ENCODE measurements at places on chromosomes 1 and 21. TPM values are rescaled to one million over a fixed set of nuclear protein-coding genes. Genes with fewer than 3 reads are reported as not detected.

DNA sequence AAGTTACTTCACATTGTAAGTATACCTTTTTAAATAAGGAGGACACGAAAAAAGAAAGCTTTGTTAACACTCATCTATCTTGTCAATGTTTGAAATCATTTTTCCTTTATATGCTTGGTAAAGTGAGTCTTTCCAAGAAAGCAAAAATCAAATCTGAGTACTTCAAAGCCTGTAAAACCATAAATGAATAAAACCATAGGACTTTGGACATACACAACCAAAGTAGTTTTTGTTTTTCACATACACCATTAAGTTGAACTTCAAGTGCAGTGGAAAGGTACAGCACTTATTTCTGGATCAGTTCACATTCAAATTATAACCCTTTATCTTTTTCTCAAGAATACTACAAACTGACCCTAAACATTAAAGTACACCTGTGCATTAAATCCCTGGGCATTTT, 10.1 kb upstream of the PSMG1 start:
- H3K27ac ChIP-seq, result no peak overlapping the region
- peaks cover 10% of the 10 kb centered on the region for H3K36me3 ChIP-seq
- DNase-seq, result no peak
- no peaks in the 10 kb centered on the region for H3K27me3 ChIP-seq

- no peaks in the 10 kb centered on the region for H3K4me1 ChIP-seq
- H3K4me3 ChIP-seq, result no peak overlapping the region
- DNase-seq, result no peak
- H3K27ac ChIP-seq, result no peak overlapping the region
- no peaks in the 10 kb centered on the region for H3K27me3 ChIP-seq
Measured at GRCh38 chr1:1793481-1794244, 15.4 kb upstream of the NADK start.

DNA sequence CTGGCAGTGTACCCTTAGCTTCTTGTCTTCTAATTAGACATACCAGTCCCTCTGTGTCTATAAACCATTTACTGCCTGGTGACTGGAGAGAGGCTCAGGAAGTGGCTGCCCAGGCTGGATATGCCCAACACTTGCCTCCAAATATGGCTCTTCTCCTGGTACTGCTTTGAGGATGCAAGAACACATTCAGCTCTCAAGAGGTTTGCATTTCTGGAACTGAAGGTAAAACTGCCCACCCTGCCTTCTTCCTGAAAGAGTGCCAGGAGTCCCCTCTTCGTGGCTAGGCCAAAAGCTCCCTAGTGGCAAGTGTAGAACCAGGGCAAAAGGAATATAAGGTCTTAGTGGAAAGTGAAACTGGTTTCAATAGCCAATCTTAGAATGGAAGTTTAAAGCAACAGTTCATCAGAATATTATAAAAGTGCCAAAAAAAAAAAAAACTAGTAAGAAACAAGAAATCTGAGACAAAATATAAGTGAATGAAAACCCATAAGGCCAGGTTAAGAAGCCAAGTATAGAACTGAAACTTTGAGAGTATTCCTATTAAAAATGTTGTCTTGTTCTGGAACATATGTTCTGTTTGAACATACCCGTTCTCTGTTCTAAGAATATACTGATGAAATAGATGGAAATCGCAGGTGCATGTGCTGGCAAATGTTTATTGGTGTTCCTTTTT, 77.2 kb upstream of the CTTNBP2NL start:
- no peak for DNase-seq
- no peak overlapping the region for H3K27ac ChIP-seq
- no peak overlapping the region for H3K4me3 ChIP-seq
- H3K27me3 ChIP-seq, result peaks cover 78% of the 10 kb centered on the region
- H3K4me1 ChIP-seq, result no peaks in the 10 kb centered on the region

DNA sequence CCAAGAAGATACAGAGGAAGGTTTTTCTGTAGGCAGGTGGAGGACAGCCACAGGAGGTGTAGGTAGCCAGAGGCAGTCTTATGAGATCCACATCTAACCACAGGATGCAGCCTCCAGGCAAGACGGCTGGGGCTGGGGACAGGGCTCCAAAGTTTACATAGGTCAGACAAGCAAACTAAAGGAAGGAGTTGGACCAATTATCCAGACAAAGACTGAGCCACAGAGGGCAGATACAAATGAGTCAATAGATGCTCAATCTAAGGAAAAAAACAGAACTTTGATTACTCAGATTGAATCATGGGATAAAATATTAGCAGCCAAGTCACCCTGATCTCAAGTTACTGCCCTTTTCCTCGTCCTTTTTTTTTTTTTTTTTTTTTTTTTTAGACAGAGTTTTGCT, 91.6 kb downstream of the RGS7 start:
- H3K4me1 ChIP-seq, result no peaks in the 10 kb centered on the region
- H3K27ac ChIP-seq, result no peak overlapping the region
- no peaks in the 10 kb centered on the region for H3K27me3 ChIP-seq

DNA sequence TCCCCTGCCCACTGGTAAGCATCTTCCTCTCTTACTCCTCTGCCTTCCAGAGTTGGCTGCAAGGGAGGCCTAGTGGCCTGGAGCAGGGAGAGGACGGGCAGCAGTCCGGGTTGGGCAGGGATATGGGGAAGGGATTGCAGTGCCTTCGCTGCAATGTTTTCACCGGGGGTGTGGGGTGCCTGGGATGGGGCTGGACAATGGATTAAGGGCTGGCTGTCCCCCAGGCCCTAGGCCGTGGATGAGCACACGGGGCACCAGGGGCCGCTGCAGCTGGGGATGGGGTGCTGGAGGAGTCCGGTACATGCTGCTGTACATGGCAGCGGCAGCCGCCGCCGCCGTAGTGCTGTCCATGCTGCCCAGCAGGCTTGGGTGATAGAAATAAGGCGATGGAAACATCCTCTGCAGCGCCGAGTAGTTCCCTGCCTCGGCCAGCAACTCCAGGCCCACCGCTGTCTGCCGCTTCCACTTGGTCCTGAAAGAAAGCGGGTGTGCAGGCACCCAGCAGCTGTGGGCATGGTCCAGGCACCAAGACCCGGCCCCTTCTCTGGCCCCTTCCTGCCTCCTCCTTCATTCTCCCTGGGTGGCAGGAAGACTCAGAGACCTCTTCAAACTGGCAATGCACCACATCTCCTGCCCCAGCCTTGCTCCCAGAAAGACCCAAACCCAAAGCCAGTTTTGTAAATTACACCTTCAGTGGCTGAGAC, 4.8 kb downstream of the BARHL2 start:
- DNase-seq, result no peak
- no peak overlapping the region for H3K27ac ChIP-seq
- no peaks in the 10 kb centered on the region for H3K4me1 ChIP-seq
- H3K4me3 ChIP-seq, result no peak overlapping the region
- no peaks in the 10 kb centered on the region for H3K36me3 ChIP-seq
- H3K27me3 ChIP-seq, result peaks cover 87% of the 10 kb centered on the region

CAPZA1 gene
- 117 TPM for total RNA-seq

DNA sequence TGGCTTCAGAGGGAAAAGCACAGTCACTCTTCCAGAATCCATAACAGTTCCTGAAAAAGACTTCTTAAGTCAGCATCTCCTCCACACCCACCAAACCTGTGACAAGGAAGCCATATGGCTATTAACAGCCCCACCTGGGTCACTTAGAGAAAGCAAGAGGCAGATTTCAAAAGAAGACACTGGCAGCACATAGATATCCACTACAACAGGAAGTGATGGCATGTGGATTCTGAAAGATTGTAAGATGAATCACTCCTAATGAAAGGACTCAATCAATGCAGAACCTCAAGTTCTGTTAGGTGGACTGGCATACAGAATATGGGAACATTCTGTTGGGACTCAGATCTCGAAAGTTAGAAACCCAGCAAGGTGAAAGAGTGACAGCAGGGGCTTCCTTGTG, 365.9 kb downstream of the TGFB2 start:
- H3K4me3 ChIP-seq, result no peak overlapping the region
- DNase-seq, result no peak
- H3K27ac ChIP-seq, result no peak overlapping the region

DNA sequence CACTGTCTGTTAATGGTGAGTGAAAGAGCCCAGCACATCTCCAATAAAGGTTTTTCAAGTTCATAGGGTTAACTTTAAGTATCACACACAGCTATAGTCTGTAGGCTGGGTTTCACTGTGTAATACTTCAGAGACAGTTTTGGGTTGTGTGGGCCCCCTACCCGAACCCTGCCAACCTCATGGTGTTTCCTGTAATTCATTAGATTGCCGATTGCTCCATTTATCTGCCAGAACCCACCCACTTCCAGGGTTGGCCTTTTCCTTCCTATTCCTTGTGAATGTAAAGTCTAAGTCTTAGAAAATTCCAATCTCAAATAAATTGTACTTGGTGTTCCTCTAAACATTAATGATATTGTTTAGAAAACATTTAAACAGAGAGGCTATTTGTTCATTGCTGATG, 43.6 kb downstream of the CTTNBP2NL start:
- H3K27me3 ChIP-seq, result no peaks in the 10 kb centered on the region
- no peak overlapping the region for H3K4me3 ChIP-seq
- DNase-seq, result no peak

GRCh38 chr1:198275597-198275996, 118.8 kb downstream of the NEK7 start:
- no peak overlapping the region for H3K27ac ChIP-seq
- H3K4me3 ChIP-seq, result no peak overlapping the region
- peaks cover 17% of the 10 kb centered on the region for H3K36me3 ChIP-seq
- H3K27me3 ChIP-seq, result no peaks in the 10 kb centered on the region
- DNase-seq, result no peak

LHX8 gene
- not detected for total RNA-seq

ZNF648 gene
- 0.17 TPM for total RNA-seq

- H3K36me3 ChIP-seq, result no peaks in the 10 kb centered on the region
- H3K4me3 ChIP-seq, result no peak overlapping the region
- H3K27ac ChIP-seq, result no peak overlapping the region
- no peaks in the 10 kb centered on the region for H3K27me3 ChIP-seq
- H3K4me1 ChIP-seq, result no peaks in the 10 kb centered on the region
Measured at GRCh38 chr21:25513810-25514209, 93.5 kb downstream of the MRPL39 start.

- H3K4me3 ChIP-seq, result no peak overlapping the region
- H3K27ac ChIP-seq, result peak overlapping the region; percentile 63
- H3K4me1 ChIP-seq, result peaks cover 52% of the 10 kb centered on the region
- peaks cover 6% of the 10 kb centered on the region for H3K36me3 ChIP-seq
- H3K27me3 ChIP-seq, result no peaks in the 10 kb centered on the region
Measured at GRCh38 chr1:87224201-87224600, 104.5 kb upstream of the LMO4 start.

XCL2 gene
- total RNA-seq, result not detected

TFF3 gene
- not detected for total RNA-seq

GRCh38 chr1:207838156-207839082, 72.5 kb downstream of the CD34 start:
- no peak for DNase-seq
- H3K4me1 ChIP-seq, result no peaks in the 10 kb centered on the region
- H3K27me3 ChIP-seq, result no peaks in the 10 kb centered on the region
- H3K27ac ChIP-seq, result no peak overlapping the region
- H3K36me3 ChIP-seq, result no peaks in the 10 kb centered on the region

DNA sequence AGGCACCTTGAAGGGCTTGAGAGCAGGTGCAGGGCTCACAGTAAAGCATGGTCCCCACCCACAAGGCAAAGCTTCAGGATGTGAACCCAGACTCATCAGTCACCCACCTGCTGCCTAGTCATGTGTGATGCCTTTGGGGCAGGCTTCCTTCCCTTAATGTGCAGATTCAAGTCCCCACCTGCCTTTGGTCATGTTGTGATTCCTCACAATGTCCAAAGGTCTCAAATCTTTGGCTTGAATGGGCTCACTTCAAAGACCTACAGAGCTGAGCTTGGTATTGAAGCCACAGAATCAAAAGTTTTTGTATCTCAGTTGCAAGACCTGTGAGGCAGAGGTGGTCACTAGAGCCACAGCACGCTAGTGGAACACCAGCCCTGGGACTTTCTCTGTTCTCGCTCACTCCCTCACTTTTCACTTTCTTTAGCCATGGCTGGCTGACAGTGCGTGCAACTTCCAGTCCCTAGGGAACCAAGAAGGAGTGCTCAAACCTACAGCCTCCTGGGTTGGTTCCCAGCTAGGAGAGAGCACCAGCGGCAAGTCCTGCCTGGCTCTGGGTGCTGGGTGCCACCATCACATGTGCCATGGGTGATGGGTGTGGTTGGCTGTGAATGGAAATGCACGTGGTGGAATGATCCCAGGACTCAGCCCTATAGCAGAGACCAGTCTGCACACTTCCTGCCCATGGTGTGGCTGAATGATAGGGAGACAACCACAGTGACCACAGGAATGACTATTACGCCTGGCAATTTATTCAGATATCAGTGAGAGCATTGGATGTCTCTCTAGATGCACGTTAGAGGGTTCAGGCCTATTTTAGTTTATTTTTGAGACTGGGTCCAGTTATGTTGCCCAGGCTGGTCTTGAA, 26.4 kb upstream of the CLIC6 start:
- no peak for DNase-seq
- no peaks in the 10 kb centered on the region for H3K36me3 ChIP-seq
- H3K27me3 ChIP-seq, result no peaks in the 10 kb centered on the region
- H3K4me3 ChIP-seq, result no peak overlapping the region
- H3K4me1 ChIP-seq, result peaks cover 15% of the 10 kb centered on the region
- no peak overlapping the region for H3K27ac ChIP-seq

DNA sequence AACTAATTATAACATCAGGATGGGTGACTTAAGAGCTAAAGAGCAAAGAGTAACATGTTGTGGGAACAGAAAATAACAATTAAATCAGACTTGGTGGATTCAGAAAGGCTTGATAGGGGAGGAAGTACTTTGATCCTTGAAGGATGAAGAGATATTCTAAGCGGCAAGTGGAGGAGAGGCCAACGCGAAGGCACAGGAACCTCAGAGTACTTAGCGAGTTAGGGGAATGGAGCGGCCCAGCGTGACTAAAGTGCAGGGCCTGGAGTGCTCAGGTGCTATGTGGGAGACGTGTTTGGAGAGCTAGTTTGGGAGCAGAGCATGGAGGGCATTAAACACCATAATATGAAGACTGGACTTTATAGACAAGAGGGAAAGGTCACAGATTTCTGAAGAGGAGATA, 64.3 kb downstream of the ADCY10 start:
- no peaks in the 10 kb centered on the region for H3K36me3 ChIP-seq
- DNase-seq, result no peak
- no peaks in the 10 kb centered on the region for H3K4me1 ChIP-seq
- H3K27me3 ChIP-seq, result no peaks in the 10 kb centered on the region
- H3K27ac ChIP-seq, result no peak overlapping the region
- H3K4me3 ChIP-seq, result no peak overlapping the region

RYR2 gene
- 0.32 TPM for total RNA-seq

PLA2G4A gene
- 29.8 TPM for total RNA-seq

BTF3L4 gene
- 70.4 TPM for total RNA-seq

DNA sequence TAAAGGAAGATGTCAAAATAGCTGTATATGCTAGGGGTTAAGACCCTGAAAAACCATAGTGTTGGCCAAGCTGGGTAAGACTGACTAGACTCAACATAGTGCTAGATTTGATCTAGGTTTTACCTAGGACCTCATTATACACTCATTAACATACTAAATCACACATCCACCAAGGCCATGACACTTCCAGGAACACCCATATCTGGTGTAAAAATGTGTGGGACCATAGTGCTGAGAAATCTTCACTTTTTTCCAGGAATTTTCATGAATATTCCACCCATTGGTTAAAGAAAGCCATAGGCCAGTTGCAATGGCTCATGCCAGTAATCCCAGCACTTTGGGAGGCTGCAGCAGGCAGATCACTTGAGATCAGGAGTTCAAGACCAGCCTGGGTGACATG, 34.0 kb upstream of the ACADM start:
- DNase-seq, result no peak
- H3K4me1 ChIP-seq, result no peaks in the 10 kb centered on the region
- H3K36me3 ChIP-seq, result no peaks in the 10 kb centered on the region
- no peaks in the 10 kb centered on the region for H3K27me3 ChIP-seq
